ENCODE measurements at places on chromosomes 5 and 9.

DNA sequence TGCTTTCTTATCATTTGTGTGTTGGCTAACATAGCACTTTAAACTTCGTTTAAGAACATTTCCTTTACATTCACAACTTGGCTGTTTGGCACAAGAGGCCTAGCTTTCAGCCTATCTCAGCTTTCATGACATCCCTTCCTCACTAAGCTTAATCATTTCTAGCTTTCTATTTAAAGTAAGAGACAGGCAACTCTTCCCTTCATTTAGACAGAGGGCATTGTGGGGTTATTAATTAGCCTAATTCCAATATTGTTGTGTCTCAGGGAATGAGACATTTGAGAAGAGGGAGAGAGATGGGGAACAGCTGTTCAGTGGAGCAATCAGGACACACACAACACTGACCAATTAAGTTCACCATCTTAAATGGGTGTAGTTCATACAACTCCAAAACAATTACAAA is 51.0 kb upstream of the OR2K2 start:
- ATAC-seq: no peak

GRCh38 chr5:84618262-84618661 is 233.6 kb upstream of the EDIL3 start:
- ATAC-seq: no peak

GRCh38 chr5:4019841-4020240 is 424.2 kb downstream of the IRX1 start:
- no peak for ATAC-seq

DNA sequence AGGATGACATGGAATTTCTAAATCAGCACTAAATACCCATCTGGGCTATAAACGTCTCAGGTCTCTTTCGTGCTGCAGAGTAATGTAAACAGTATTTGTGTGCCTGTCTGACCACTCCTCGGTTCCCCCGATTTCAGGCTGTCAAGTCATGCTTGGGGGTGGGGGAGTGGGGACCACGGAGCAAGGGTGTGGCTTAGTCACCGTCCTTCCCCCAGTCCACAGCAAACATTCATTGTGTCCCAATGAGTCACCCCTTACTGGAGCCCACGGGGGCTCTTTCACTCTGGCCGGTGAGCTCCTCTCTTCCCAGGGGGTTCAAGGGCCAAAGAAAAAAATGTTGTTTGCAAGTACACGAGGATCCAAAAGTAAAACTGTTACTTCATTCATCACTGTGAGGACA is 72.4 kb upstream of the ICE1 start:
- ATAC-seq: no peak

DNA sequence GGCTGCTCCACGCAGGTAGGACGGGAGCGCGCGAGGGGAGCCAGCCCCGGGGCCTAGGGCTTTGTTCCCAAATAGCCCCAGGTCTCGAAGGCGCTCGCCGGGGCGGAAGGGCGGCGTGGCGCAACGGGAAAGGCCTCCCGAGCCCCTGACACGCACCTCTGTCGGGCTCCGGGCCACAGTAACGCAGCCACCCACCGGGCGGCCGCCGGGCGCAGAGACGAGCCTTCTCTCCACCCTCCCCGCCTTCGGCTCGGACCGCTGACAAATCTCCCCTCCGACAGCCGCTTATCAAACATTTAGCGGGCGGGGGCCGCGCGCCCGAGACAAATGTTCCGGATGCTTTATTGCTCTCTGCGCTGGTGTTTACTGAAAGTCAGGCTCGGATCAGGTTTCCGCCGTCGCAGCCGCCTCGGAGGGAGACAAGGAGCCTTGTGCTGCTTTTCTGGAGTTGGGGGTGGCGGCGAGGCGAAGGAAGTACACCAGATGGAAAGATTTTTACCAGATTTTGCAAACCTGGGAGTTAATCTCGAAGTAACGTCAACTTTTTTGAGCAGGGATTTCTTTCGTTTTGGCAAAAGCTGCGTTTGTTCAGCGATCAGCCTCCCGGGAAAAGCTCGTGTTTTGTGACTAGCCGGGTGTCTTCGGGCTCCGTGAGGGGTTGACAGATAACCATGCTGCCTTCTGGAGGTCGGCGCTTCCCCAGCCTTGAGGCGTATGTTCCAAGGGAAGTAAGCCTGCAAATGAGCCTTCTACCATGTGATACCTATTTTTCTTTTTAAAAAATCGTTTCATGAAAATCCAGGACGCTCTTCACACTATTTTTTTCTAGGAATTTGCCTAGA is 950 bp downstream of the RGMB start:
- ATAC-seq: peak; percentile 23

- ATAC-seq: no peak
Measured at GRCh38 chr5:76483881-76484280, 80.8 kb downstream of the IQGAP2 start.

DNA sequence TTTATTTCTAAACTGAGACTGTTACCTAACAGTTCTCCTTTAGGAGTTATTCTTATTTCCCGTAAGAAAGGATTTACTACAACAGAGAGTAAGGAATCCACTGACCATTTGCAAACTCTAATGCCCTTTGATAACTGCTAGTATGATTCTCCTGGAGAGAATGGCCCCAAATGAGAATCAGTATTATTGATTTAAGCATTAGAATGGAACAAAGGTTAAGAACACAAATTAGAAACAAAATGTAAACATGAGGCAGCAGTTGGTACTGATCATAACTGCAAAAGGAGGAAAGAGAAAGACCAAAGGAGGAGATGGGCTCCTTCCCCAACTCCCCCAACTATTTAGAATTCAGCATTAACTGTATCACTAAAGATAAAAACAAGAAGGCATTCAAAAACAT is 30.7 kb downstream of the PSIP1 start:
- ATAC-seq: no peak

DNA sequence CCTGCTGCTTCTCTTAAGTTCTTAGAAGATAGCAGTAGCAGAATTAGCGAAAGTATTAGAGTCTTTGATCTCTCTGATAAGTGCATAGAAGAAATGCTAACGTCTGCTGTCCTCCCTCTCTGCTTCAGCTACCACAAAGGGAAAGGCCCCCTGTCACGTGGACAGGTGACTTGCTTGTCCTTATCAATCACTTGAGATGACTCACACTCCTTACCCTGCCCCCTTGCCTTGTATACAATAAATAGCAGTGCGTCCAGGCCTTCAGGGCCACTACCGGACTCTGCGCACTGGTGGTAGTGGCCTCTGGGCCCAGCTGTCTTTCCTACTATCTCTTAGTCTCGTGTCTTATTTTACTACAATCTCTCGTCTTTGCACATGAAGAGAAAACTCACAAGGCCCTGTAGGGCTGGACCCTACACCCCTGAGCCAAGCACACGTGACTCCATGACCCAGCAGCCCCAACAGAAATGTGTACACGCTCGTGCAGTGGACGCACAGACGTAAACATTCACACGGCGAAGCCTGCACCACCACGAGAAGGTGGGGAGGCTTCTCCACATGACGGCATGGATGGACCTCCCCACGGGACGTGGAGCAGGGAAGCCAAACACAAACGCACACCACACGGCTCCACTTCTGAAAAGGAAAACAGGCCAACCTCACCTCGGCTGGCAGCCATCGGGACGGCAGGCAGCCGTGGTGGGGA is 38.3 kb downstream of the PNPLA7 start:
- ATAC-seq: no peak

GRCh38 chr5:74889523-74890105 is 23.4 kb upstream of the FAM169A start:
- ATAC-seq: no peak

DNA sequence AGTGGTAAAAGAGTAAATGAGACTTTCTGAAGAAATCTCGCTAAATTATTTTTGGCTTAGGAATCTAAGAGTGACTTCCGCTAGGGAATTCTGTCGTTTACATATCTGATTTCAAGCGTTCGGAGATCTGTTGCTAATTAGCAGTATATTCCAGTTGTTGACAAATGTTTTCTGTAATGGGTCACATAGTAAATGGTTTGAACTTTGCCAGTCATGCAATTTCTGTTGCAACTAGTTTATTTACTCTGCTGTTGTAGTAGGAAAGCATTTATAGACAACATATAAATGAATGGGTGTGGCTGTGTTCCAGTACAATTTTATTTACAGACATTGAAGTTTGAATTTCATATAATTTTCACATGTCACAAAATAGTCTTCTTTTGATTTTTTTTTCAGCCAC is 57.4 kb upstream of the JAK2 start:
- ATAC-seq: no peak

- ATAC-seq: no peak
Measured at GRCh38 chr5:76084496-76085242, 1.5 kb downstream of the SV2C start.

DNA sequence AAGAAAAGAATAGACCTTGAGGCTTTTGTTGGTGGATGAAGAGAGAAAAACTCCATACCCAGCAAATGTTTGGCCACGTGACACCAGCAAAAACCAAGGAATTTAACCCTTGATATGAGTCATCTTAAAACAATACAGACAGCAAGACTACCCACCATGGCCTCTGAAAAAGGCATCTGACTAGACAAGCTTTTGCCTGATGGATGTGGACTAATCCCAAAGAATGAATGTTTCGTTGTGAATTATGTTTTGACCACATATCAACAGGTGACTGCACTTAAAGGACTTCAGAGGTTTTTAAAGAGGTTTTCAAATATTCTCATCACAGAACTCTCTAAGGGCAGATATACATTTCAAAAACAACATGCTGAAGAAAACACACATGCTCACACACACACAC is 33.0 kb upstream of the SLC1A3 start:
- ATAC-seq: no peak

DNA sequence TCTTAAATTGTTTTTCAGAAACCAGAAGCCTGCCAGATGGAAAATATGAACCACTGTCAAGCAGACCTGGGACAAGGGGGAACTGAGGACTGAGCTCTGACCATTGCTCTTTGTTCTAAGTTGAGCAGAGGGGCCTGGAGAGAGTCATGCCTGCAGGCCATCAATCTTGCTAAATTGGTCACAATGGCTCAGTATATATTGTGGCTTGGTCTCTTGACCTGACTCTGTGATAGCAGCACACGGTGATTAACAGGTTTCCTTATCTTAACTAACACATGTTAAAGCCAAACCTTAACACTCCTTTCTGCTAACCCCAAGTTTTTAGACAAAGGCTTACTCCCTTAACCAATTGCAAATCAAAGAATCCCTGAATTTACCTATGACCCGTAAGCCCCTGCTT is 1281.2 kb upstream of the NUDT12 start:
- ATAC-seq: no peak

DNA sequence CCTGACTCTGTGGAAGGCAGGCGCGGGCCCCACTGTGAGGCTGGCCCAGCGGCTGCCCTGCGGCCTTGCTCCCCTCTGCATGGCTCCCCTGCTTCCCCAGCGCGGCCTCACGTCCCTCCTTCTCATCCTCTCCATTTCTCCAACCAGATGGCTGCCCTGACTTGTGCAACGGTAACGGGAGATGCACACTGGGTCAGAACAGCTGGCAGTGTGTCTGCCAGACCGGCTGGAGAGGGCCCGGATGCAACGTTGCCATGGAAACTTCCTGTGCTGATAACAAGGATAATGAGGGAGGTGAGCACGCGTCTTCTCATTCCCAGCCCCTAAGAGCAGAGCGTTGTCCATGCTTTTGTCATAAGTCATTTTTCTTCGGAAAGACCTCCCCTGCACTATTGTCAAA is 129.0 kb upstream of the WWC1 start:
- no peak for ATAC-seq

DNA sequence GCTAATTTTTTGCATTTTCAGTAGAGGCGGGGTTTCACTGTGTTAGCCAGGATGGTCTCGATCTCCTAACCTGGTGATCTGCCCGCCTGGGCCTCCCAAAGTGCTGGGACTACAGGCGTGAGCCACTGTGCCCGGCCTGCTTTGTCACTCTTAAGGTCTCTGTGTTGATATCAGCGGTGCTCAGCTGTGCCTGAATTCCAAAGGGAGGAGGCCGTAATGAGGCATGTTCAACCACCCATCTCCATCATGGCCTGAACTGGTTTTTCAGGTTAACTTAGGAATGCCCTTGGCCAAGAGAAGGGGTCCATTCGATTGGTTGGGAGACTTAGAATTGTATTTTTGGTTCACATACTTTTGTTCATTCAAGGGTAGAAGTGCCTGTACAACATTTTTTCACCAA is 22.0 kb downstream of the HSD17B3 start:
- no peak for ATAC-seq

- peak; percentile 95 for ATAC-seq
Measured at GRCh38 chr5:119063579-119064379, 7.1 kb upstream of the DMXL1 start.

GRCh38 chr5:3222924-3223323 is 372.7 kb upstream of the IRX1 start:
- no peak for ATAC-seq

DNA sequence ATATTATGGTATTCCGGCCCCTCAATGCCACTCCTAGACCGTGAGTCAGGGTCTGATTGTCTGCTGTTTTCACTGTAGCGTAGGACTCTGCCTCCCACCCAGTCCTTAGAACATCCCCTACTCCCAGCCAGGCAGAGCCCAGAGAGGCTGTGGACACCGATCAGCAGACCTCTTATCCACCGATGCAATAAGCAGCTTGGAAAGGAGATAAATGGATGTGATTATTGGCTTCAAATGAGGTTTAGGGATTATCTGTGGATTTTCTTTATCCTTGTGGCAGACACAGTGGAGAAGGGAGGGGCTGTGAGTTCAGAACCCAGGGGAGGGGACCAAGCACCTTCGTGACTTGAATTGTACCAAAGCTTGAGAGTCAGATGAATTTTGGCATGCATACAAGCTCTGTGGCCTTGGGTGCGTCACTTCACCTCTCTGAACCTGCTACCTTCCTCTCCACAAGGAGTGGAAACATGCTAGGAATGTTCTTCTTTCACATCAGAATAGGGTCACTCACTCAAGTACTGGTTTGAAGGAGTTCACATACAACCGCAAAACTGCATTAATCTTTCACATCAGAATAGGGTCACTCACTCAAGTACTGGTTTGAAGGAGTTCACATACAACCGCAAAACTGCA is 83.1 kb upstream of the CPLX2 start:
- no peak for ATAC-seq

- no peak for ATAC-seq
Measured at GRCh38 chr5:66658516-66658915, 62.3 kb downstream of the MAST4 start.

- no peak for ATAC-seq
Measured at GRCh38 chr5:45604092-45604491, 92.1 kb downstream of the HCN1 start.

- peak; percentile 65 for ATAC-seq
Measured at GRCh38 chr5:149632311-149633251, 51.3 kb downstream of the ARHGEF37 start.

GRCh38 chr9:86721226-86721781 is 226.0 kb downstream of the GAS1 start:
- ATAC-seq: no peak

GRCh38 chr5:163190283-163190682 is 247.1 kb upstream of the CCNG1 start:
- no peak for ATAC-seq

GRCh38 chr5:56048124-56048523 is 53.4 kb upstream of the IL6ST start:
- no peak for ATAC-seq
